Keratinocyte (primary cell): ENCODE measurements at places on chromosomes 5 and 9. TPM values are rescaled to one million over a fixed set of nuclear protein-coding genes. Genes with fewer than 3 reads are reported as not detected.

The ELOVL7 gene
- 7.5 to 12.6 TPM (median 12.0 TPM) in 3 replicates for polyA plus RNA-seq

- no peak for DNase-seq
Observed at GRCh38 chr5:63774939-63775338, 187.3 kb downstream of the HTR1A start.

- DNase-seq: no peak
Observed at GRCh38 chr5:38538161-38538560, 18.3 kb downstream of the LIFR start.

DNA sequence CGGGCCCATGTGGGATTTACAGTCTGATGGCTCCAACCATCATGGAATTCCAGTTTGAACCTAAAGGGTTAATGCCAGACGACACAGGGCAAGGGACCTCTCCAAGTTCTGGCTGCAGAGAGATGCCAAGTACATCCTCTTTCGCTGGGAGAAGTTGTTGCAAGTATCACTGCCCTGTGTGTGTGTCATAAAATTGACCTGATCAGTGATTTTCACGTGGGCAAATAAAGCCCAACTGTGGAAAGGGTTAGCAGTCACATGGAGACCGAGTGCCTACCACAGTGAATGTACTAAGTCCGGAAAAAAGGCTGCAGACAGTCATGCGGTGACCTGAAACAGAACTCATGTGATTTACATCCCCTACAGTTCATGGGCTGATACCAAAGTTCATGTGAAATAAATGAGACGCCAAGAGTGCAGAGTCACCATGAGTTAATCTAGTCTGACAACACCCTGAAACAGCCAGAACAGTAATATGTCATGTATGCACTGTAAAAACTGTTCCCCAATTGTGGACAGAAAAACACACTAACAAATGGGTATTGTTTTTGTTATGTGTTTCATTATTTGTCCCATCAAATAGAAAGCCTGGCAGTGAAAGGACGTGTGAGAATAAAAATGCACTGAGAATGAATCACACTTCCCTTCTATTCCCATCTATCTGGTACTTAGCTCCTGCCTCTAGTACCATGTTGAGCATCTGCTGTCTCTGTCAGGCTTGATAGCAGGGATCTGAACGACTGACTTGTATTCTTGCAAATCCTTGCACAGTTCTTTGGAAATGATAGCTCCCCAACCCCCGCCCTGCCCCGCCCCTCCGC is 115.7 kb downstream of the SUSD1 start:
- peak; percentile 80 for DNase-seq

DNA sequence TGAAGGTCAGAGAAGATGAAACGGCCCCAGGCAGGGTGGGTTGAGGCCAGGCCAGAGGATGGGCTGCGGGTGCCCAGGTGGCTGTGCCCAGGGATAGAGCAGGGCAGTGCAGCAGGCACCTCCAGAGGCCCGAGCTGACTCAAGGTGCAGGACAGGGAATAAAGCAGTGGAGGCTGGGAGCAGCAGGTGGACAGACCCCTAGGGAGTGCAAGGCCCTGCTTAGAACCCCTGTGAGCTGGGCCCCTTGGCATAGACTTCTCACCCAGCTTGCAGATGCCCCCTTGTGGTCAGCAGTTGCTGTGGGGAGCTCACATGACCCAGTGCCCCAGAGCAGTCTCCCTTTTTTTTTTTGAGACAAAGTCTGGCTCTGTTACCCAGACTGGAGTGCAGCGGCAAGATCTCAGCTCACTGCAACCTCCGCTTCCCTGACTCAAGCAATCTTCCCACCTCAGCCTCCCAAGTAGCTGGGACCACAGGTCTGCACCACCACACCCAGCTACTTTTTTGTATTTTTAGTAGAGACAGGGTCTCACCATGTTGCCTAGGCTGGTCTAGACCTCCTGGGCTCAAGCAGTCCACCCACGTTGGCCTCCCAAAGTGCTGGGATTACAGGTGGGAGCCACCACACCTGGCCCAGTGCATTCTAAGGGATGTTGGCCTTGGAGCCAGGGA is 118.8 kb downstream of the WNK2 start:
- peak; percentile 19 for DNase-seq

DNA sequence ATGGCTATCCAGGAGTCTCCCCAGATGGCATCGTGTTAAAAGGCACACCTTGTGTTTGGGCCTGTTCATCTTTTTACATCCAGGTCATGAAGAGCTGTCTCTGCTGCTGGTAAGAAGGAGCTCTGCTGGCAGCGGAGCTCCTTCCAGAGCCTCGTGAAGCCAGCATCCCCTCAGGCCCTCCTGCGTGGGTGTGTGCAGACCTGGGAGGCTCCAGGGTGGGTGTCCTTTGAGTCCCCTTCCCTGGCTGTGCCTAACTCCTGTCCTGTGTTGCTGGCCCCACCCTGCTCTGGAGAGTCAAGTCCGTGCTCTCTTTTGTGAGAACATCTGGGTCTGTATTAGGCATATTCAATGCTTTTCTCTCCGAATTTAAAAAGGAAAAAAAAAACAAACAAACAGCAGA is 149.6 kb upstream of the IRX2 start:
- DNase-seq: no peak

GRCh38 chr9:437574-438001 is 222.9 kb downstream of the DOCK8 start:
- DNase-seq: no peak

- DNase-seq: no peak
Observed at GRCh38 chr5:147567917-147568598, 58.2 kb upstream of the DPYSL3 start.
